IMR-90 (cell line): ENCODE measurements at places on chromosomes 4 and X. TPM values are rescaled to one million over a fixed set of nuclear protein-coding genes. Genes with fewer than 3 reads are reported as not detected.

Gene GLRB
- 3.0 and 3.9 TPM in 2 replicates for total RNA-seq

GRCh38 chr4:7411896-7412553 lies 22.7 kb downstream of the PSAPL1 start:
- no peak for DNase-seq
- no peak overlapping the region for H3K27ac ChIP-seq

GRCh38 chr4:16055873-16056272 lies 27.9 kb downstream of the PROM1 start:
- H3K27me3 ChIP-seq: peaks cover 34% of the 10 kb centered on the region
- H3K4me3 ChIP-seq: no peak overlapping the region
- H3K36me3 ChIP-seq: no peaks in the 10 kb centered on the region

- H3K4me1 ChIP-seq: no peaks in the 10 kb centered on the region
- H3K36me3 ChIP-seq: no peaks in the 10 kb centered on the region
- no peak for DNase-seq
- no peak overlapping the region for H3K27ac ChIP-seq
- no peak overlapping the region for H3K4me3 ChIP-seq
- no peaks in the 10 kb centered on the region for H3K27me3 ChIP-seq
Observed at GRCh38 chr4:70522626-70523025, 4.3 kb downstream of the AMTN start.

DNA sequence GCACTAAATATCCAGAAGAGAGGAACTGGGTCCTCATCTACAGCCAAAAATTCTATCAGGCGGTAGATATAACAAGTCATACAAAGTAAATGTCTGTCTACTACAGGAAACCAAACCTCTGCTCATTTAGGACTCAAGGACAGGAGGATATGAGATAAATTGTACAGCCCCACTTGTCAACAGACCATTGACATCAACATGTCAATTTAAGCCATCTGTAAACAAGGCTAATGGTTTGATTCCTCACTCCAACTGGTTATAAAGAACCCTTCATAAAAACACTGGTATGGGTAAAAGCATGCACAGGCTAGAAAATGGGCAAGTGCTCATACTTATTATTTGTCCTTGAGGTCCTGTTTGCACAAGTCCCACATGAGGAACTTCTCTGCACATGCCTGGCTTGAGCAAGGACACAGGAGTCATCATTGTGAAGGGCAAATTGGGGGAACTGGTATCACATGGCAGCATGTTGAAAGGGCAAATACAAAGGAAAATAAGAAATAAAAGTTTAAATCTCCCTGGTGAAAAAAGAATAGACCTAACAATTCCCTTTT lies 13.2 kb downstream of the RTL8B start:
- peaks cover 2% of the 10 kb centered on the region; the same call in 1 of the 2 replicates for H3K27me3 ChIP-seq
- no peaks in the 10 kb centered on the region for H3K4me1 ChIP-seq
- H3K36me3 ChIP-seq: no peaks in the 10 kb centered on the region
- no peak overlapping the region for H3K27ac ChIP-seq
- DNase-seq: no peak

DNA sequence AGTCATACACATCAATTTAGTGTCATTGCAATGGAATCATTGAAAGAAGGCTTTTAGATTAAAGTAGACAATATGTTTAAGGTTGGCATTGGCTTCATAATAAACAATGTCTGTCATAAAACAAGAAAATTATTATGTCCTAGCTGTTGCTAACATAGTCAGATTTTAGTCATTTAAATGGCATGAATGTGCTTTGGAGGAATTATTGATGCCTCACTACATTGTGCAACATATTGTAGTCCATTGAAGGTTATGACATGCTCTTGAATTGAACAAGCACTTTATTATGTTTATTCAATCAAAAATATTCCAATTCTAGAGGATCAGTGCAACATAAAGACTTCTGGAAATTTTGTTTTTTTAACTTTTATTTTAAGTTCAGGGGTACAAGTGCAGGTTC lies 489.8 kb upstream of the AMOT start:
- DNase-seq: no peak
- H3K4me1 ChIP-seq: no peaks in the 10 kb centered on the region
- H3K4me3 ChIP-seq: no peak overlapping the region
- H3K27ac ChIP-seq: no peak overlapping the region
